Uterine smooth muscle cell (primary cell): ENCODE measurements at places on chromosomes 3 and 15. TPM values are rescaled to one million over a fixed set of nuclear protein-coding genes. Genes with fewer than 3 reads are reported as not detected.

TM6SF1 gene
- total RNA-seq: 0.22 and 0.62 TPM in 2 replicates

KNG1 gene
- total RNA-seq: not detected in 2 replicates

RNF13 gene
- 60.5 and 66.1 TPM in 2 replicates for total RNA-seq

GOLGA8G gene
- total RNA-seq: not detected in 2 replicates

SLC25A38 gene
- total RNA-seq: 13.5 and 18.0 TPM in 2 replicates
